T-helper 9 cell (primary cell): ENCODE measurements at places on chromosomes 1 and 21.

GRCh38 chr1:205441318-205441633 is 14.6 kb downstream of the BLACAT1 start:
- DNase-seq, result no peak

DNA sequence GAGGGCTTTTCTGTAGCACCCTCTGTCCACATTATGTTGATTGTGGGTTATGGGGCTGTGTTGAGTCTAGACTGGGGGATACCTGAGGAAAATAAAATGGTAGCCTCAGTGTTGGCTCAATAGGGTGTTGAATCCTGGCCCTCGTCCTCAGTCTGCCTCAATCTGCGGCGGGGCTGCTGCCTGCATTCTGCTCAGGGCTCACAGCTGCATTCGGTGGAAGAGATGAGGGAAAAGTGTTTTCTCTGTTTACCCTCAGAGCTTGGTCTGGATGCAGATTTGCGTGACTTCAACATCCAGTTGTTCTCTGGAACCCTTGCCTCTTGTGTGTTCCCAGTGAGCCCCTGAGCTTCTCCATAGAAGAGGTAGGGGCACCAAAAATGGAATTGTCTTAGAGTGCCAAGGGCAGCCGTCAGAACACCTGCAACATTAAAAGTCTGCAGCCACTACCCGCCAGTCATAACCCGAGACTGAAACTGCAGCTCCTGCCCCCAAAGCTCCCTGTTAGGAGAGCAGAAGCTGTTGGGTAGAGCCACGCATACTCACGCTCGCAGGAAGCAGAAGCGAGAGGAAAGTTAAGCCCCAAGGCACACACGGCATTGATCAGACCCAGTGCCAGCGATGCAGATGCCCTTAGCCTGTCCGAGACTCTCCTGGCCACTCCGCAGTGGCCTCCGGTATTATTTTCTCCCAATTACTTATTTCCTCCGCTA is 215.3 kb upstream of the C1orf174 start:
- DNase-seq, result no peak

GRCh38 chr1:205346956-205347574 is 9.7 kb downstream of the KLHDC8A start:
- DNase-seq, result no peak

DNA sequence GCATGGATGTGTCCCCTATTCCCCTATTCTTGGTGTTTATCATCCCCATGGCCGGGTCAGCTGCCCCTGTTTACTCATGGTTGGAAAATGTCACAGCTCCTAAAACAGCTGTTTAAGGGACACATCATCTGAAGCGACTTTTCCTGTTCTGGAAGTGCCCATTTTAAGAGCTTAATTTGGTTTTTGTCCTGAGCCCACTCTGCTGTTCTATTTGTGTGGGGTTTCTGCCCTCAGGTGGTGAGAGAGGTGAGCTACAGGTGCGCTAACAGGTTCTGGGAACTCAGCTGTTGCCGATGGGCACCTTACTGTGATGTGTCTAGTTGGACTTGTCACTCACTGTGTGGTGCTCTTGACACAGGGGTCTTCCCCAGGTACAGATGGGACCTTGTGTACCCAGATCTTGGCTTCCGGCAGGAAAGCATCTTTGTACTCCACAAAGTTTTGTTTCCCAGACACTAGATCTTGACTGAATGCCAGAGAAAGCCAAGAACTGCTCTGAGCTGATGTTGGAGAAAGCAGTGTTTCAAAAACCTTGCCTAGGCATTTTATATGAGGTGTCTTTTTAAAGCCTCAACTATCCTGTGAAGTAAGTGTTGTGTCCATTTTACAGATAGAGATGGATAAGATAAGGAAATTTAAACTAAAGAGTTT is 59.0 kb upstream of the CD1D start:
- no peak for DNase-seq

DNA sequence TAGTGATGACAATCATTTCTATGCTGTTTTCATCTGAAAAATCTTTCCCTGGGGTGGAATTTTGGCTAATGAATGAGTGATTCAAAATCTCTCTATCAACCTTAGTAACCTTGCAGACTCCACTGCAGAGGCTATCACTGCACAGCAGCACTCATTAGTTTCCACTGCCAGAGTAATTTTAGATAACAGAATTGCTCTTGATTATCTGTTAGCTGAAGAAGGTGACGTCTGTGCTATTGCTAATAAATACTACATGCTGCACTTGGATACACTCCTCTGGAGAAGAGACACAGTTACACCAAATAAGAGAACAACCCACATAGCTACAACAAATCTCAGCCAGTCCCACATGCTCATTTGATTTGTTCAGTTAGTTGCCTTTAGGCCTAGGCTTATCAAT is 1348.4 kb downstream of the NCAM2 start:
- no peak for DNase-seq
